Activated CD4-positive, alpha-beta T cell treated with anti-CD3 and anti-CD28 coated beads, Interleukin-2, amount 50 U/mL, for 1 hour (primary cell): ENCODE measurements at places on chromosomes 16 and 17.

- DNase-seq = no peak
These were observed 7.3 kb downstream of the ABCA3 start for GRCh38 chr16:2333231-2333630.

- DNase-seq = no peak
These were observed 23.4 kb downstream of the DCAF7 start for GRCh38 chr17:63573634-63574033.

GRCh38 chr17:16371742-16372141 lies 9.1 kb upstream of the UBB start:
- no peak for DNase-seq

DNA sequence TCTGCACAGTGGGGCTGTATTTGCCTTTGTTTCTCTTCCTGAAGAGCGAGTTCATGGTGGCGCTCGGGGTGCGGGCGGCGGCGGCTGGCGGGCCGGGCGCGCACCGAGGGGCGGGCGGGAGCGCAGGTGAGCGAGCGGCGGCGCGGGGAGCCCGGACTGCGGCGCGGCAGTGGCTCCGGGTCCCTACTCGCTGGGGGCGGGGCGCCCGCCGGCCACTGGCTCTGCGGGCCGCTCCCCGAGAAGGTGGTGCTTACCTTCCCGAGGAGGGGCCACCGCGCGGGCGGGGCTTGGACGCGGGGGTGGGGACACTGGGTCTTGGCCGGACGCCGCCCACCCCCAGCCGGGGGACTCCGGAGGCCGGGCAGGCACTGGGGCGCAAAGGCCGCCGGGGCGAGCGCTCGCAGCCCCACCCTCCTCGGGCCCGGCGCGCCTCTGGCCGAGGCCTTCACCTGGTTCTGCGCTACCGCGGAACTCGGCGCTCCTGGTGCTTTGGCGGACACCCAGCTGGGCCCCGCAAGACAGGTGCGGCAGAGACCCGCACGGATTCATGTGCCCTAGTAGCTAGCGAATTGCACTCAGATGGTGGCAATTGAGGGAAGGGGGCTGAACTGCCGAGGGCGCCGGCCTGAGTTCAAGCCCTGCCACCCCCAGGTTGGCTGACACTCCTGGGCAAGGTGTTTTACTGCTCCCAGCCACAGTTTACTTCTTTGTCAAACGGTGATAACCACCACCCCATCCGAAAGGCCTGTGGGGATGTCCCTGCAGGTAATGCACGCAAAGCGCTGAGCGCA lies at the start of gene PPL:
Gene PPL, minus strand, starts transcription at position 158 of the 791 bp plus-strand sequence. Its CDS starts 103 bp downstream, at position 55.
- DNase-seq = no peak

DNA sequence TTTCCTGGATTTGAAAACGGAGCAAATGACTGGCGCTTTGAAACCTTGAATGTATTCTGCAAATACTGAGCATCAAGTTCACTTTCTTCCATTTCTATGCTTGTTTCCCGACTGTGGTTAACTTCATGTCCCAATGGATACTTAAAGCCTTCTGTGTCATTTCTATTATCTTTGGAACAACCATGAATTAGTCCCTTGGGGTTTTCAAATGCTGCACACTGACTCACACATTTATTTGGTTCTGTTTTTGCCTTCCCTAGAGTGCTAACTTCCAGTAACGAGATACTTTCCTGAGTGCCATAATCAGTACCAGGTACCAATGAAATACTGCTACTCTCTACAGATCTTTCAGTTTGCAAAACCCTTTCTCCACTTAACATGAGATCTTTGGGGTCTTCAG lies 32.3 kb downstream of the BRCA1 start:
- DNase-seq = no peak

GRCh38 chr16:12874186-12874585 lies 27.2 kb upstream of the SHISA9 start:
- no peak for DNase-seq

DNA sequence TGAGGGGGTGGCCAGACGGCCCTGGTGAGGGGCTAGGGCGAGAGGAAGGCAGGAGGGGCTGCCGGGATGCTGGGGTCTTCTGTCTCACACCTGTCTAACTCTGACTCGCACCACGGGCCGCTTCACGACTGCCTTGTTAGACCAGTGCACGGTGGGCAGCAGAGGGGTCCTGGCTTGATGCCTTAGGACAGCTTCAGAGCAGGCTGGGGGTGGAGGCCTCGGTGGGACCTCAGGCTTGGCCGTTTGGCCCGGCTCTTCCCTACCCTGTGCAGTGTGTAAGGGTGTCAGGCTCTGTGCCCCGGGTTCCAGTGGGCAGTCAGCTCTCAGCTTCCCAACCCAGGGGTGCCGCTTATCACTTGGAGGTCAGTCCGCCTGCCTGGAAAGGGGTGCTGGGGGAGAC lies 100.7 kb downstream of the OR1D5 start:
- no peak for DNase-seq

- no peak for DNase-seq
These were observed 87.0 kb upstream of the TBX2 start for GRCh38 chr17:61312406-61313295.

DNA sequence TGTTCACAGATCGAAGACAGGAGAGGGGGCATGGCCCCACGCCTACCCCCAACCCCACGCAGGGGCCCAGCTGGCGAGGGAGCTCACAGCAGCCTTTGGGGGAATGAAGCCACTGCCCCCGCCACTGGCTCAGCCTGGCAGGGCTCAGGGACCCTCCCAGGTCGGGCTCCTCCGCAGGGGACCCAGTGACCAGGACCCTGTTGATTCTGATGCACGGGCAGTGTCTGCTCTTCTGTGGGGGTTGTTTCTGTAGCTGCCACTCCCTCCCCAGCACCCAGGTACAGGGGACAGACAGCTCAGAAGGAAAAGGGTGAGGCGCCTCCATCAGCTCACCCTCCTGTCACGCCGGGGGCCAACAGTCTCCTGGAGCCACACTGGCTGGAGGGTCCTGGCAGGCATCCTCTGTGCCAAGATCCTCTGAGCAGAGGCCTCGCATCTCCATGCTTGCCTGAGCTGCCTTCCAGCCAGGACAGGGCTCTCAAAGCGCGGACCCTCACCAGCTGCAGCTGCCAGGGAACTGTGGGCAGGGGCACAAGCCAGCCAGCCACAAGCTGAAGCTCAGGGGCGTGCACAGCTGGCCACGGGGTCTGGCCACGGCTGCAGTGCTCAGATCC lies 49.1 kb downstream of the ZNF778 start:
- no peak for DNase-seq

GRCh38 chr16:69607674-69608073 lies 41.9 kb downstream of the NFAT5 start:
- no peak for DNase-seq

GRCh38 chr17:17056156-17056539 lies 13.9 kb downstream of the MPRIP start:
- no peak for DNase-seq

- DNase-seq = no peak
These were observed 24.2 kb downstream of the ACTG1 start for GRCh38 chr17:81488276-81488860.

- no peak for DNase-seq
These were observed 8.0 kb downstream of the CASKIN1 start for GRCh38 chr16:2188395-2188794.

- DNase-seq = peak; percentile 60
These were observed 458.0 kb upstream of the ASIC2 start for GRCh38 chr17:33750943-33751701.

DNA sequence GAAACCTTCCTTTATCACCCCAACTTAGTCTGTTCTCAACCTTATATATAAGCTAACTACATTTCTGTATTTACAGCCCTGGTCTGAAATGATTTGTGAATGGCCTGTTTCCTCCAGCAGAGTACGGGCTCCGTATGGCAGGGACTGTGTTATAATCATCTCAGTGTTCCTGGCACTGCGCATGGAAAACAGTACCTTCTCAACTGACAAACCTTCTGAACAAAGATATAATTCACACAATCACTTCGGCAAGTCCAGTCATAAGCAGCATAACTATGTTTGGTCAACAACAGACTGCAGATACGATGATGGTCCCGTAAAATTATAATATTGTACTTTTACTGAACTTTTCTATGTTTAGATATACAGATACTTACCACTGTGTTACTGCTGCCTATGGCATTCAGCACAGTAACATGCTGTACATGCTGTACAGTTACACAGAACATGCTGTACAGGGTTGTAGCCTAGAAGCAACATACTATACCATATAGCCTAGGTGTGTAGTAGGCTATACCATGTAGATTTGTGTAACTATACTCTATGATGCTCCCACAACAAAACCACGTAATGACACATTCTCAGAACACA lies 30.0 kb downstream of the ANKFY1 start:
- DNase-seq = no peak

DNA sequence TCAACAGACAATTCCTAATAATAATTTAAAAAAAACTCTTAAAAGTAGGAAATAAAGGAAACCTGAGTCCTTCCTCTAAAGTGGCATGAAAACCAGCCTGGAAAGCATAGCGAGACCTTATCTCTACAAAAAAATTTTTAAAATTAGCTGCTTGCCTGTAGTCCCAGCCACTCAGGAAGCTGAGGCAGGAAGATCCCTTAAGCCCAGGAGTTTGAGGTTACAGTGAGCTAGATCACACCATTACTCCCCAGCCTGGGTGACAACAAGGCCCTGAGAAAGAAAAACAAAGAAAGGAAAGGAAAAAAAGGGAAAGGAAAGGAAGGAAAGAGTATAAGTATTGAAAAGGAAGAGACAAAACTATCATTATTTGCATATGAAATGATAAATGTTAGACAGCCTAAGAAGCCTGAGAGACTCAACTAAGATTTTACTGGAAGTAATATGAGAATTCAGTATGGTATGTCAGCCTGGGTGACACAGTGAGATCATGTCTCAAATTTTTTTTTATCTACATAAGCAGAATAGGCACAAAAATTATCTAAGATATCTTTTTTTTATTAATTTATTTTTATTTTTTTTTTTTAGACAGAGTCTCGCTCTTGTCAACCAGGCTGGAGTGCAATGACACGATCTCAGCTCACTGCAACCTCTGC lies 113.0 kb downstream of the GOSR1 start:
- no peak for DNase-seq

DNA sequence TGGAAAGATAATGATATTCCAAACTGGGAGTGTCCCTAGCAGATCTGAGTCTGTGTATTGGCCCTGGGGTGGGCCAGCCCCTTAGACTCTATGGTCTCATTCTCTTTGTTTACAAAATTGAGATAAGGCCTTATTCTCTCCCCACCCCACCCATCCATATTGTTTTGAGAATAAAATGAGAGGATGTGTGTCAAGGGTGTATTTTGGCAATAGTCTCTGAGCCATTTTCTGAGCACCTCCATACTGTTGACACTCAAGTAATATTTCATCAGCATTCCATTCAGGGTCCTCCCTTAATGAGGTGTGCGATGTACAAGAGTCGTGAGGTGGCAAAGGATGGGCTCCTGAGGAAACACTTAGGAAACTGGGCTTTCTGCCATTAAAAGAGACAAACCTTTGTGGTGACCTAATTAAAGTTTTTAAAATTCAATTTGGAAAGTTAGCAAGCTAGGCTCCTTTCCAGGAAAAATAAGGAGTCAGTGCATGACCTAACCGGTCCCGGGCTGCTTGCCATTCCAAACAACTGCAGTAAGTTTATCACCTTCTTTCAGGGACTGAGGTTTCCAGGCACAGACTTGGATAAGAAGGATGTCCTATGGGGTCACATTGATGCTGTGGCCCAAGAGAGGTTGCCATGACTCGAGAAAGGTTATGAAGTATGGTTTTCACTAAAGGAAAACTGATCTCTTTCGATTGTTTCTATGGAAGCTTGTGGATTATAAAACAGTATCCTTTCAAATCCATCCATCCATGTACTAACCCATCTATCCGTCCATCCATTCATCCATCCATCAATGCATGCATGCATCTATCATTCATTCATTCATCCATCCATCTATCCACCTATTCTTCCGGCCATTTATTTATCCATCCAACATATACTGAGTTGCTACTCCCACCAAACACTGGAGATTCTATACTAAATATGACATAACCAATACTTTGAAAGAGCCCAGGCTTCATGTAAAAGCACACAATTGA lies 443.3 kb downstream of the UTP18 start:
- no peak for DNase-seq

DNA sequence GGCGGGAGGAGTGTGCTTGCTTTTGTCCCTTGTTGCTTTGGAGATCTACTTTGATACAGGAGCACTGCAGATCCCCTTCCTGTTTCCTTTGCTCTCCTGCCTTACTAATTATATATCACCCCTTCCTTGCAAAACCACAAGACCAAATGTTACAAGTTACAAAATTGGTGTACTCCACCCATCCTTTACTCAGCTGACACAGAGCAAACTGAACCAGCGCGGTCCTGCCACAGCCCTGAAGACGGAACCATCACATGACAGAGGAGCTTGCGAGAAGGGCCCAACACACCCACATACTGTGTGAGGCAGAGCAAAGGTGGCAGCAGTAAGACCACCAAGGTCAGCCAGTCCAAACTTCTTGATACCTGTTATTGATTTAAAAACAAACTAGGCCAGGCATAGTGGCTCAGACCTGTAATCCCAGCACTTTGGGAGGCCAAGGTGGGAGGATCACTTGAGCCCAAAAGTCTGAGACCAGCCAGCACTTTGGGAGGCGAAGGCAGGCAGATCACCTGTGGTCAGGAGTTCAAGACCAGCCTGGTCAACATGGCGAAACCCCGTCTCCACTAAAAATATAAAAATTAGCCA lies 33.2 kb downstream of the CYTH1 start:
- DNase-seq = peak; percentile 74

GRCh38 chr17:78226759-78227454 lies 4.5 kb upstream of the TMEM235 start:
- no peak for DNase-seq

DNA sequence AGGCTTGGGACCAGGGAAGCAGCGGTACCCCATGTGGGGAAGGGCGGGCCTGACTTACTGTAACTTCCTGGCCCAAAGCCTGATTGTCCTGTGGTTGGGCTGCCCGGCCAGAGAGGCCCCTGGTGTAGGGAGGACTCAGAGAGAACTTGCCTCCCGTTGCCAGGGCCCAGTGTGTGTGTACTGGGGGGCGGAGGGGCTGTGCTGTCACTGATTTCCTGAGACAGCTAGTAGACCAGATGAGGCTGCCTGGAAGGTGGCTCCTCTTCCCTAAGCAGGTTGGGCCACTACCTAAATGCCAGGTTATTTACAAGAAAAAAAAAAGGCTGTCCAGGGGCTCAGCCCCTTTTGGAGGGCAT lies 16.7 kb downstream of the SOCS3 start:
- DNase-seq = no peak

DNA sequence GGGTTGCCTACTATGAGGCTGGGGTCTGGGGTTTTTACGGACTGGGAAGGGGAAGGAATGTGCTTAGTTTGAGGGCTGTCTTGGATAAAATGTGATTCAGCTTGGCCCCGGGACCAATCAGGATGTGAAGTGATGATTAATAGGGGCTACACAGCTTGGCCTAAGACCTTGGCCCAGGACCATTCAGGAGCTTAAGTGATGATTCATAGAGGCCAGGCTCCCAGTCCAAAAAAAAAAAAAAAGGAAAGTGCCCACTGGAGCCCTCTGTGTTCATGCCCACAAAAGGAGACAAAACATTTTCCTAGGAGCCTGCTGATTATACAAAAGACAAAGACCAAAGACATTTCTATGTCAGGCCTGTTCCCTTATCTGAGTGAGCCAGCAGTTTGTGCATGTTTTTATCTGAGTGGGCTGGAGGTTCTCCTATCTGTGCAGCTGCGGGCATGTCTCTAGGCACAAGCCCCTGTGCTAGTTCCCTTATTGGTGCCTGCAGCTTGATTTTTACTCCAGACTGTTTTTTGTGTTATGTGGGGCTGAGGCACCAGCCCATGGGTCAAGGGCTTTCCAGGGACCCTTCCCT lies 898.2 kb upstream of the GOT2 start:
- no peak for DNase-seq
